Caki2 (cell line): ENCODE measurements at places on chromosomes 12 and 14. TPM values are rescaled to one million over a fixed set of nuclear protein-coding genes. Genes with fewer than 3 reads are reported as not detected.

The DDX47 gene
- 71.9 and 114 TPM in 2 replicates for total RNA-seq

The KIF21A gene
- 19.0 and 22.0 TPM in 2 replicates for total RNA-seq

The DERA gene
- total RNA-seq: 87.0 and 107 TPM in 2 replicates

The MMAB gene
- total RNA-seq: 49.2 and 54.4 TPM in 2 replicates

The HHIPL1 gene
- 0.03 TPM in 1 of 2 replicates, not detected in the other for total RNA-seq

The WSCD2 gene
- not detected in 2 replicates for total RNA-seq

The NRIP2 gene
- not detected in 2 replicates for total RNA-seq

The NID2 gene
- 6.2 and 6.4 TPM in 2 replicates for total RNA-seq

The FGF23 gene
- total RNA-seq: not detected in 2 replicates

The HOXC6 gene
- total RNA-seq: 0.68 TPM in 1 of 2 replicates, not detected in the other

The CIPC gene
- 7.8 and 18.3 TPM in 2 replicates for total RNA-seq

The FAM222A gene
- total RNA-seq: 0.41 and 3.1 TPM in 2 replicates

The DPY19L2 gene
- total RNA-seq: 0.70 and 1.1 TPM in 2 replicates

The MED13L gene
- total RNA-seq: 20.1 and 38.7 TPM in 2 replicates

The BEGAIN gene
- total RNA-seq: 0.24 TPM in 1 of 2 replicates, not detected in the other

The ZNF740 gene
- 6.2 and 6.8 TPM in 2 replicates for total RNA-seq

The PLEKHG3 gene
- total RNA-seq: 48.3 and 99.4 TPM in 2 replicates

The CCNB1IP1 gene
- total RNA-seq: 58.6 and 79.1 TPM in 2 replicates

The CPSF2 gene
- 15.8 and 20.8 TPM in 2 replicates for total RNA-seq

The STYK1 gene
- total RNA-seq: 4.8 and 6.7 TPM in 2 replicates

The TMEM229B gene
- not detected in 2 replicates for total RNA-seq

The L3HYPDH gene
- 42.2 and 60.6 TPM in 2 replicates for total RNA-seq

The CACNB3 gene
- total RNA-seq: 27.9 and 32.8 TPM in 2 replicates

The FLRT2 gene
- under 0.01 and 0.07 TPM in 2 replicates for total RNA-seq

The WDHD1 gene
- total RNA-seq: 6.3 and 10.0 TPM in 2 replicates

The STAB2 gene
- not detected in 2 replicates for total RNA-seq

The GRIP1 gene
- 3.7 and 5.0 TPM in 2 replicates for total RNA-seq

The B3GNT4 gene
- 1.4 and 5.4 TPM in 2 replicates for total RNA-seq

The BAZ1A gene
- total RNA-seq: 10.3 and 23.0 TPM in 2 replicates
